T-helper 17 cell (primary cell): ENCODE measurements at places on chromosomes 7 and 10.

GRCh38 chr7:31957090-31957720, 113.0 kb downstream of the PDE1C start:
- DNase-seq, result no peak

DNA sequence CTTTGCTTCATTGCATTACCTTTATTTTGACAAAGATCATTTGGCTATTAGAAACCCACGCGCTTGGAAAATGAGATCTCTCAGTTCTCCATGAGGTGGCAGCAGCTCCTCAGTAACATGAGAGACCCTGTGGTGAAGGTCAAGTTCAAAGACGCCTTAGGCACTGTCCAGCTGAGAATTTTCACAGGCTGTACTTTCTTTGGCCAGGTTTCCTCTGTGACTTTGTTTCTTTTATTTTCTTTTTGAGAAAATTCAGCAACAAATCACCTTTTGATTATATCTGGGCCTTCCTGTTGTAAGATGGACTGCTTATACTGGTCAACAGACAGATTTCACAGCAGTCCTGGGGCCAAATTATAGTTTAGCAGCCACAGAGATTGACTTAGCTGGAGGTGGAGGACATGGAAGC, 54.5 kb downstream of the RAB18 start:
- DNase-seq, result no peak

DNA sequence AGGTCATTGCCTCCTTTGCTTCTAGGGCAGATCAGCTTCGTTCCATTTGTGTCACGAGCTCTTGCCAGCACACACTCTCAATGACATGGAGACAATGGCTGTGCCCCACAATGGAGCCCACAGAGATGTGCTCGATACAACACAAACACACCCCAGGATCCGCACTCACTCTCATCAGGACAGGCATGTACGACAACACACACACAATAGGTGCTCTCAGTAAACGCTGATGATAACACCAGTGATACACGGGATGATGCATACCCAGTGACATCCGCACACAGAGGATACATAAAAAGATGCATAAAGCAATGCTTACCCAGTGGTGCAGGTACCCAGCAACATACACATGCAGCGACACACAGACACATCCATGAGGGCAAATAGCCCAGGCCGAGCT, 61.2 kb upstream of the LBX1 start:
- no peak for DNase-seq

GRCh38 chr7:138186951-138187351, 110.7 kb downstream of the AKR1D1 start:
- no peak for DNase-seq

- DNase-seq, result no peak
These were observed 166.5 kb downstream of the TMEM26 start for GRCh38 chr10:61286686-61287085.

GRCh38 chr10:28872587-28873165, 195.4 kb downstream of the BAMBI start:
- no peak for DNase-seq

DNA sequence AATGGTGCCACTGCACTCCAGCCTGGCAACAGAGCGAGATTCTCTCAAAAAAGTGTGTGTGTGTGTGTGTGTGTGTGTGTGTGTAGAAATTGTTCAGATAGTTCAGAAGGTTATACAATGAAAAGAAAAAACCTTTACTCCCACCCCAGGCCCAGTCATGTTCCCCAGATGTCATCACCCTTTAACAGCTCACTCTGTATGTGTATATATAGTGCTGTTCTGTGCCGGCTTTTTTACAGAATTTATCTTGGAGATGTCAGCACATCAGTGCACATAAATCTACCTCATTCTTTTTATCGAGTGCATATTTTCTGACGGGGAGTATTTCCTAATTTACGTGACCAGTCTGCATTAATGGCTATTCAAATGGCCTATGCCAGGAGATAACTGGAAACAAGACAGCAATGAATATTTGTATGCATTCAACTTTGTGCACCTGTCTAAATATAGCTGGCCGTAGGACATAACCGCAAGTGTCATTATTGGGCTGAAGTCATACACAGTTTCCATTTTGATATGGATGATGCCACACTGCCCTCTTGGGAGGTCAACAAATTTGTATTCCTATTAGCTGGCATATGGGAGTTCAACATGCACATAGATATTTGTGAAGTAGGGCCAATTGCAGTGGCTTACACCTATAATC, 11.7 kb downstream of the NIPSNAP2 start:
- no peak for DNase-seq

- no peak for DNase-seq
These were observed 67.5 kb upstream of the ZMIZ1 start for GRCh38 chr10:79001082-79001885.

DNA sequence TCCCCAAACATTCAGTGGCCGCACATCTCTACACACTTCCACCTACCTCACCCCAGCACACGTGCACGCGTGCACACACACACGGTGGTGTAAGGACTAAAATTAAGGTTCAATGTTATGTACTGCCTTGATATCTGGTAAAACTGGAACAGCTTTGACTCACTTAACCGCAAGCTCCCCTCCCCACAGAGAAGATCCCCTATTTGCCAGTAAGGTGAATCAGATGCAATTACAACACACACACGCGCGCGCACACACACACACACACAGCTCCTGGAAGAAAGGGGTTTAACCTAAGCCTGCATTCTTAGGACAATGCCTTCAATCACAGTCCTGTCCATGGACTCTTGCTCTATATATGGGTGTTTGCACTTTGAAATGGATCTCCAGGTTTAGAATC, 25.5 kb upstream of the VPS41 start:
- no peak for DNase-seq

- DNase-seq, result no peak
These were observed 2.4 kb downstream of the EIF4H start for GRCh38 chr7:74176555-74176954.

- no peak for DNase-seq
These were observed 214.6 kb upstream of the TPK1 start for GRCh38 chr7:145050415-145050814.

DNA sequence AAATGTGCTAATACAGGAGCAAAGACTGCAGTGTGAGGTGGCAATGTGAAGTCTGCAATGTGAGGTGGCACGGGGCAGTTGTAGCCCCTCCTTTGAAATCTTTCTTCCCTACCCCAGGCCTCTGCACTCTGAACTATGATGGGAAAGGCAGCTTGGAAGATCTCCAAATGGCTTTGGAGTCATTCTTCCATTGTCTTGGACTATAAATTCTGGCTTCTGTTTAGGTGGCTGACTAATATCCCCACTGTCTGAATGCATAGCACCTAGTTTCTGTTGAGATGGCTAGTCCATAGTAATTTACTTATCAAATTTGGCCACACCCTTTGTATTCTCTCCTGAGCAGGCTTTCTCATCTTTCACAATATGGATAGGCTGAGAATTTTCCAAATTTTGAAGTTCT, 175.0 kb downstream of the CFTR start:
- no peak for DNase-seq

- no peak for DNase-seq
These were observed 8.3 kb upstream of the ASZ1 start for GRCh38 chr7:117435475-117436043.

- DNase-seq, result no peak
These were observed 52.3 kb downstream of the CCDC71L start for GRCh38 chr7:106608661-106609060.

DNA sequence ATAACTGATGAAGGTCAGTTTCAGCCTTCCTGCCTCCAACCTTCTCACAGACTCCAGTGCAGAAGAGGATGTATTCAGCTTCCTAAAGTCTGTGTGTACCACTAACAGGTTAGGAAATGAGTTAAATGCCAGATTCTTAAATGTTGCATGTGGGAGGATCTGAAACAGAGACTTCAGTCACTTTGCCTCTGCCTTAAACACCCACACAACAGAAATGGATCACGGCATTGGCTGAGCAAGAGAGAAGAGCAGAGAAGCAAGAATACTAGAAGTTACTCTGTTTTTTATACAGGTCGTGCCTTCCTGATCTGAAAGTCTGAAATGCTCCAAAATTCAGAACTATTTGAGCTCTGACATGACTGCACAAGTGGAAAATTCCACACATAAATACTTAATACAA, 98.9 kb upstream of the ARHGAP21 start:
- DNase-seq, result no peak

- DNase-seq, result no peak
These were observed 39.6 kb downstream of the PFKP start for GRCh38 chr10:3106928-3107425.

DNA sequence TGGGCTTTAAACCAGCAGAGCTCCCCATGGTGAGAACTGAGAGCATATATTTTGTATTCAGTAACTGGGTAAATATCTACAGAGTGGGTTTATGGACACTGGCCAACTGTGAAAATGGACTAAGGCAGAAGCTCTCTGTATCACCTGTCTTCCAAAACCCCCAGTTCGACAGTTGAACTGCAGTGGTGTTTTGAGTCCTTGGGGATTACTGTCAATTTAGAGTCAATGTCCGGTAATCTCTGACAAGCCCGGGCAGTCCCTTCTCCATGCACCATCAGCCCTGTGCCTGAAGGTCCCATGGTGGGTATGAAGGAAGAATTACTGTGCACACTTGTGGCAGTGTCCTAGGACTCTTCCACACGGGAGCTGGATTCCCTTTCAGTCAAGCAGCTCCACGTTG, 235.0 kb downstream of the CCSER2 start:
- no peak for DNase-seq

- no peak for DNase-seq
These were observed 438.9 kb downstream of the ADRA2A start for GRCh38 chr10:111515706-111516105.

- DNase-seq, result no peak
These were observed 46.3 kb upstream of the ZNF800 start for GRCh38 chr7:127438836-127439235.

GRCh38 chr10:78000956-78001472, 28.3 kb downstream of the POLR3A start:
- DNase-seq, result no peak

DNA sequence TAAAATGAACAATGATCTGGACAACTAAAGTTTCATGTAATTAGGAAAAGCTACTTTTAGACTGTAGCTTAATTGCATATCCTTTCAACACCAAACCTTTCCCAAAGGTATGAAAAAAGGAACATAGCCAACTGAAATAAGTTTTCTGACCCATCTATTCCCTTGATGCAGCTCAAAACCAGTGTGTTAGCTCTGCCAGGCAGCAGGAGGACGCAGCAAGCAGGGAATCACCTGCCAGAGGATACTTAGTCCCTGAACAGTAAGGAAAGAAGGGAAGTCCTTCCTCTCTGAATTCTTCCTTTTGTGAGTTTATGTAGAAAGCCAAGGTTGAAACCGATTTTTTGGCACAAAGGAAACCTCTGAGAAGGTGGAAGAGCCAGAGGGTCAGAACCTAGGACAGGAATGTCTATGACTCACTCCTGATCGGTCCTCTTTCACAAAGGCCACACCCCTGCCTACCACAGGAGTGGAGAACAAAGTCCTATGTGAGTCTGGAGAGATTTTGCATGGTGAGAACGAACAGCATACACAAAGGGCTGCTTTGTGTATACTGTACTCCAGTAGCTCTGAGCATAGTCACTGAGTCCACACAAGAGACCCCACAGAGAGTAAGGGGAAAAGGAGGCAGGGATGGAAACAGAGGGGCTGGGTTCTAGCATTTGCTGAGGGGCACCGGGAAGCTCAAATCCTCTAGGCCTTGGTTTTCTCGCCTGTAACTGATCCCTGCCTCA, 68.8 kb upstream of the GSDME start:
- DNase-seq, result no peak

- DNase-seq, result no peak
These were observed 45.1 kb upstream of the LYZL1 start for GRCh38 chr10:29243750-29244149.

GRCh38 chr10:35324196-35324595, 12.1 kb upstream of the CCNY start:
- no peak for DNase-seq

DNA sequence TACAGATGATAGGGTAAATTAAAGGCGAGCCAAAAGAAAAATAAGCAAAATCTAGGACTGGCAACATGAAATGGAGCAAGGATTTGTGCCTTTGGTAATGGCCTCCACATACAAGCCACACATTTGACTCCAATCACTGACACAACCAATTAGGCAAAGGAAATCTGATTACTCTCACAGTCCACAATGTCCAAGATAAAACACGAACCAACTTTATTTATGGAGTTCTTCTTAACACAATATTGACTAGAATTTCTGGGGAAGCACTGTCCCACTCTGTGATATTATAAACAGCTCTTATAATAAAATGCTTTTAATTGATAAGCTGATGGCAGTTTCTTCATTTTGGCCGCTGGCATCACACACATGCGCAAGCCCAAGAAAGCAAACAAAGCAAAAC, 334.2 kb downstream of the ABCA13 start:
- DNase-seq, result no peak

GRCh38 chr10:124033887-124034218, 59.5 kb downstream of the CHST15 start:
- DNase-seq, result no peak

DNA sequence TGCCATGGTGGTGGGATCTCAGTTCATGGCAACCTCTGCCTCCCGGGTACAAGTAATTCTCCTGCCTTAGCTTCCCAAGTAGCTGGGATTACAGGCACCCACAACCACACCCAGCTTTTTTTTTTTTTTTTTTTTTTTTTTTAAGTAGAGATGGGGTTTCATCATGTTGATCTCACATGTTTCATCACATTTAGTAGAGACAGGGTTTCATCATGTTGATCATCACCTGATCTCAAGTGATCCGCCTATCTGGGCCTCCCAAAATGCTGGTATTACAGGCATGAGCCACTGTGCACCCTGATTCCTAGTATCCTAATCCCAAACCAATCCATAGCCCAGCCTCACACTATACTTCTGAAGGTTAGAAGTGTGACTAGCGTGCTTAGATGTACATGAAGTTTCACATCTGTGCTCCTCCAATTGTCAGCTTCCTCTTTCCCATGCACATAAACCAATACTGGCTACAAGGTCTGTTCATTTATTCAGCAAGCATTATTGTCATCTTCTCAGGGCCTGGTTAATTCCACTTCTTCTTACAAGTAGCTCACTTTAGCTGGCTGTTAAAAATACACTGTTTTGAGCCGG, 6.8 kb upstream of the NAT16 start:
- no peak for DNase-seq

- no peak for DNase-seq
These were observed 92.4 kb upstream of the SGCE start for GRCh38 chr7:94748376-94748775.

DNA sequence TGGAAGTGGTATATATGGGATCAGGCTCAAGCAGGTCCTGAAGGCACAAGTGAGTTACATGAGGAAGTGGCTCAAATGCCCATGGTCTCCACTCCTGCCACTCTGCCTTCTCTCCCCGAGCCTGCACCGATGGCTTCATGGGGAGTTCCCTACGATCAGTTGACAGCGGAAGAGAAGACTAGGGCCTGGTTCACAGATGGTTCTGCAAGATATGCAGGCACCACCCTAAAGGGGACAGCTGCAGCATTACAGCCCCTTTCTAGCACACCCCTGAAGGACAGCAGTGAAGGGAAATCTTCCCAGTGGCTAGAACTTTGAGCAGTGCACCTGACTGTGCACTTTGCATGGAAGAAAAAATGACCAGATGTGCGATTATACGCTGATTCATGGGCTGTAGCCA, 95.3 kb downstream of the HOXA1 start:
- no peak for DNase-seq
